ENCODE measurements at places on chromosomes 6 and 20. TPM values are rescaled to one million over a fixed set of nuclear protein-coding genes. Genes with fewer than 3 reads are reported as not detected.

The RAB44 gene
- total RNA-seq: not detected

The ADGRB3 gene
- 0.78 TPM for total RNA-seq

The ID1 gene
- total RNA-seq: 75.0 TPM

The SERINC3 gene
- total RNA-seq: 119 TPM

The SASH1 gene
- total RNA-seq: 115 TPM

The TSBP1 gene
- not detected for total RNA-seq

The RIPOR2 gene
- total RNA-seq: 1.1 TPM

The TEAD3 gene
- 9.2 TPM for total RNA-seq

Data from subcutaneous preadipocyte (primary cell).